Stimulated activated naive CD4-positive, alpha-beta T cell treated with Interleukin-2 at 50 U/mL for 16 hours (primary cell): ENCODE measurements at places on chromosomes 2 and 18.
A peak's percentile ranks its signal among the peaks of the same experiment; 100 is the strongest.

- DNase-seq, result no peak
Measured at GRCh38 chr2:44778671-44779476, 162.6 kb upstream of the SIX3 start.

DNA sequence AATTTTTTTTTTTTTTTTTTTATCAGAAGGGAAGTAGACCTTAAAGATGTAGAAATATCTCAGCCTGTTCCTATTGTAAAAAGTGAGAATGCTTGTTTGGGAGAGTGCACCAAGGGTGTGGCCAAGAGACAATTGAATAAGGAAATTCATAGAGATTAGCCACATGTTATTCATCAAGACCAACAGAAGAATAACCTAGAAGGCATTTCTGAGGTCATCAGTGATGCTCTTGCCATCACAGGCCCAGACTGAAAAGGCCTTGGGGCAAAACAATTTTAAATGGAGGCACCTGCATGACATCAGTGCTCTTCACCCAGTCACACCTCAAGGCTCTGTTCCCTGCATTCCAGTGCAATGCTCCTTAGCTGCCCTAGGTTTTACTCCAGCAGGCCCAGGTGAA is 2043.3 kb upstream of the PIK3C3 start:
- no peak for DNase-seq

GRCh38 chr2:33287507-33288005 is 188.9 kb upstream of the RASGRP3 start:
- no peak for DNase-seq

- no peak for DNase-seq
Measured at GRCh38 chr18:34639687-34640086, 70.4 kb upstream of the DTNA start.

- DNase-seq, result no peak
Measured at GRCh38 chr2:95348609-95349567, 51.7 kb downstream of the KCNIP3 start.

GRCh38 chr2:124585277-124585676 is 560.2 kb downstream of the CNTNAP5 start:
- DNase-seq, result no peak

- no peak for DNase-seq
Measured at GRCh38 chr18:52242711-52243110, 97.3 kb upstream of the DCC start.

DNA sequence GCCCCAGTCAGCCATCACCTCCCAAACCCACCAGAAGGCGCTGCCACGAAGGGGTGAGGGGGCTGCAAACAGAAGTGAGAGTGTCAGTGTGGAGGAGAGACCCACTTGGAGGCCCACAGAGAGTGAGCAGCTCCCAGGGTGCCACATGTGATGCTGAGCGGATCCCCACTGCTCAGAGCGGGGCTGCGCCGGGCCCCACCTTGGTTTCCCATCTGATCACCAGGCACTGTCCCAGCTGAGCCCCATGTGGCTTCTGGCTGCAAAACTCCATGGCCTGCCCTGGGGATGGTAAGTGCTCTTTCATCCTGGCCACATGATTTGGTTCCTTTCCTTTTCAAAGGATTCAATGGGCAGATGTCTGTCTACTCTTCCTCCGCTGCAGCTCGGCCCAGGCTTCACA is 23.8 kb downstream of the SNORC start:
- no peak for DNase-seq

- no peak for DNase-seq
Measured at GRCh38 chr2:3522961-3523421, 3.7 kb upstream of the ADI1 start.

DNA sequence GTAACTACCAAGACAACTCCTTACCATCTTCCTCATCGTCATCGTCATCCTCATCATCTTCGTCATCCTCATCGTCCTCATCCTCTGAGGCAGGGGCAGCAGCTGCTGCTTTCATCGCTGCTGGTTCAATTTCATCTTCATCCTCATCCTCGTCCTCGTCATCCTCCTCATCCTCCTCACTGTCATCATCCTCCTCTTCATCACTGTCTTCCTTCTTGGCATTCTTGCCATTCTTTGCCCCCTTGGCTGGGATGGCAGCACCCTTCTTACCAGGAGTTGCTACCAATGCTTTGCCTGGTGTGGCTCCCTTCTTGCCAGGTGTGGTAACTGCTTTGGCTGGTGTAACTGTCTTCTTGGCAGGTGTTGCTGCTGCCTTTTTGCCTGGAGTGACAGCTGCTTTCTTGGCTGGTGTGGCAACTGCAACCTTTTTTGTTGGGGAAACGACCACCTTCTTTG is 2.7 kb downstream of the NCL start:
- no peak for DNase-seq

DNA sequence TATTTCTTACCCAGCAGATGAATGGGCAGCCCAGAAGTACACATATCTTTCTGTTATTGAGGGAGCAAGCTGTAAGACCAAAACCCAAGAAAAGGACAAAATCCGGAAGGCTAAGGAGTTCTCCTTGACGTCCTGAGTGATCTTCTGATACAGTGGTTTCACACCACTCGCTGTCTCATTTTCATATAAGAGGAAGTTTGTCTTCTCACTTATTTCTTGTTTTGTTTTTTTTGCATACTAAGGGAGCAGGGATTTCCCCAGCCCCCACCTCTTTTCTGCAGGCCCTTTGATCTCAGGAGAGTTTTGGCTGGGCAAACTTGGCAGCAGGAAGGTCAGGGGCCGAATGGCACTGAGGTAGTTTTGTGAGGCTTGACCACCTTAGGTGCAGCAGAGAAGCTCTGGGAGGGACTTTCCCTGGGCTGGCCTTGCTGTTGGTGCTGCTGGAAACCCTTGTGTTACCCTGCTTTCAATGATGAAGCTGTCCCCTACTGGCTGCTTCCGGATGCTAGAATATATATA is 13.3 kb downstream of the CHRNA1 start:
- peak; percentile 50 for DNase-seq

DNA sequence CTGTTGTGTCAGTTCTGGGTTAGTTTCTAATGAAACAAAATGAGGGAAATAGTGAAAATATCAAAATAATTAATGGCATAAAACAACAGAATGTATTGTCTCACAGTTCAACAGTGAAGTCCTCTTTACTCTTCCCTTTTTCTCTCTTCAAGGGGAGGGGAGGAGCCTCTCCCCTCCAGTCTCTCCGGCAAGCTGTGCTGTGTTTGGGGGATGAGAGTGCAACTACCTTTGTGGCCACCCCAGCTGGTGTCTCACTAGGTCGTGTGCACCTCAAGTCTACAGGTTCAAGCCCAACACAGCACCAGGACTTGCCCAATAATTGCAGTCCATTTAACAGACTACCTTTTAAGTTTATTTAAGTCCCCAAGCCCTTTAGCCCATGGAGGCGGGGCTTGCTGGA is 271.7 kb upstream of the DOK6 start:
- DNase-seq, result no peak

DNA sequence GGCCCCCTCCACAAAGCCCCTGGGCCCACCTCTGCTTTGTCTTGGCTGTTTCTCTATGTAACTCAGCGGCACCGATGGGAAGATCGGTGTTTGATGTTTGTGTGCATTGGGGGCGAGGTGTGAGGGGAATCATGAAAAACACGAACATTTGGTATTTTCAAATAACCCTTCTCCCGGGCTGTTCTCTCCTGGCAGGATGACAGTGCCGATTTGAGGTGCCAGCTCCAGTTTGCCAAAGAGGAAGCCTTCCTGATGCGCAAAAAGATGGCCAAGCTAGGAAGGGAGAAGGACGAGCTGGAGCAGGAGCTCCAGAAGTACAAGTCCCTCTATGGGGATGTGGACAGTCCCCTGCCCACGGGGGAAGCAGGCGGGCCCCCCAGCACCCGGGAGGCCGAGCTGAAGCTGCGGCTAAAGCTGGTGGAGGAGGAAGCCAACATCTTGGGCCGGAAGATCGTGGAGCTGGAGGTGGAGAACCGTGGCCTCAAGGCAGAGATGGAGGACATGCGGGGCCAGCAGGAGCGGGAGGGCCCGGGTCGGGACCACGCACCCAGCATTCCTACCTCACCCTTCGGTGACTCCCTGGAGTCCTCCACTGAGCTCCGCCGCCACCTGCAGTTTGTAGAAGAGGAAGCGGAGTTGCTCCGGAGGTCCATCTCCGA is 78.1 kb downstream of the MTCL1 start:
- no peak for DNase-seq

- DNase-seq, result no peak
Measured at GRCh38 chr2:159573846-159574606, 42.3 kb downstream of the BAZ2B start.

DNA sequence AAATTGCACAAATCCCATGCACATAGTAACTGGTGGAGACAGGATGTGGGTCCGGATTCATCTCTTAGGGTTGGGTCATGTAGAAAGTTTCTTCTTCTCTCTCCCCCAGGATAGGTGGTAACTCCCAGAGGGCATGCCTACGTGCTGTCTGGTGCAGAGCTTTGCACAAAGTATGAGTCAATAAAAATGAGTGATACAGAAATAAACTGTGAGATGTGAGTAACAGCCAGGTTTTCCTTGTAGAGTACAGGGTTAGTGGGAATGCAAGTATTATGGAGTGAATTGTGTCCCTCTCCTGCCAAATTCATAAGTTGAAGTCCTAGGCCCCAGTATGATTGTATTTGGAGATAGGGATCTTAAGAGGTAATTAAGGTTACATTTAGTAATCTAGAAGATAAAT is 289.4 kb downstream of the ALK start:
- no peak for DNase-seq

DNA sequence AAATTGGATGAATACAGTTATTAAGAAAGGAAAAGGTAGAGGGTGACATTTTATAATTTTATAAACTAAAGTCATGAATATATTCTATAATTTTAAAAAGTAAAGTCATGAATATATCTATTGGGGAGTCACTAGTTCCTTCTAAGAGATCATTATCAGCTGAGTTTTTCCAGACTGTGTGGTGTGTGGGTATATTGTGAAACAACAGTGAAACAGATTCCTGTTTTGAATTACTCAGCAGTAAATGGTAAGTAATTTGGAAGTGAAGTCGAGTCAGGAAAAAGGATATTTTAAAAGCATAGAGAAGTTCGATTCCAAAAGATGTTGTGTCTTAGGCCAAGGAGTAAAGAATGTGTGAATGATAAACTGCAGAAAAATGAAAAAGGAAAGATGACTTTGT is 1018.2 kb upstream of the NXPH2 start:
- no peak for DNase-seq

DNA sequence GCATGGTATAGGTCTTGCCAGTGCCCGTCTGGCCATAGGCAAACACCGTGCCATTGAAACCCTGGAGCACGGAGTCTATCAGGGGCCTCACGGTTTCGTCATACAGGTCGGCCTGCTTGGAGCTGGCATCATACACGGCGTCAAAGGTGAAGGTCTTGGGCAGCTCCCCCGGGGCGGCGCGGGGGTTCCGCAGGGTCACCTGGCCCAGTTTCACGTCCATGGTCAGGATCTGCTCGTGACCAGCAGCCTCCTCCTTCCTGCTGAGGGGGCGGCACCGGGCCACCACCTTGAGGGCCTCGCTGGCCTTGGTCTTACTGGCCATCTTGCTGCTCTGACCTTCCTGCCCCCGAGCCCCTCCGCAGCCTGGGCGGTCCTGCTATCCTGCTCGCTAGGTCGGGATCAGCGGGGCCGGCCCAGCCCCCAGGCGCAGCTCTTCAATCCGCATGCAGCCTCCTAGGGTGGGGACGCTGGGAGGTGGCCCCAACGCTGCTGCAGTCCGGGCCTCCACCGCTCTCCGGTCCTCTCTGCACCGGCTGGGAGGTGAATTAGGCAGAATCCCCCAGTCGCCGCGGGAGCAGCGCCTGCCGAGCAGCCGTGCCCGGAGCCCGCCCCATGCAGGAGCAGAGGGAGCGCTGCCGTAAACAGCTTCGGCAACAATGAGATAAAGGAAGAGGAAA is 563 bp downstream of the KIF3C start:
- DNase-seq, result no peak

DNA sequence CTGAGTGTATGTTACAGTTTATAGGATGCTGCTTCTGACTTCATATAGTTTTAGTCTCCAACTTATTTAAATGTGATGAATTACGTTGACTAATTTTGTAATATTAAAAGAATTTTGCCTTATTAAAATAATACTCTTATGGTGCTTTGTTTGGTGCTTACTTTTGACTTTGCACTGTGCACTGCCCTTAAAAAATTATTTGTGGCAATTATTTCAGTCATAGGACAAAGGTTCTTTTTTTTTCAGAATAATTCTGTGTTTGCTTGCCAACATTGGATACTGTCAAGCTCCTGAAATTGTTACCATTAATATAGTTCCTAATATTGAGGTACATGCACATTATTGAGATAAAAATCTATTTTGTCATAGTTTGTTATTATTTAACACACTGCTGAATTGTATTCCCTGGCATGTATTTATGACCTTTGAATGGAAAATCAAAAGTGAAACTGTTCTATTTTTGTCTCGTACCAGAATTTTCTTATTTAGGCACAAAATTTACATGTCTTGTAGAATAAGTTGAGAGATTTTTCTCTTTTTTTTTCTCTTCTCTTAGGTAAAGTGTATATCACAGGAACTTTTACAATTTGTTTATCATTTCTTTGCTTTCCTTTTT is 572.8 kb upstream of the KLHL29 start:
- DNase-seq, result no peak

GRCh38 chr2:43519643-43520221 is 76.1 kb downstream of the THADA start:
- no peak for DNase-seq

DNA sequence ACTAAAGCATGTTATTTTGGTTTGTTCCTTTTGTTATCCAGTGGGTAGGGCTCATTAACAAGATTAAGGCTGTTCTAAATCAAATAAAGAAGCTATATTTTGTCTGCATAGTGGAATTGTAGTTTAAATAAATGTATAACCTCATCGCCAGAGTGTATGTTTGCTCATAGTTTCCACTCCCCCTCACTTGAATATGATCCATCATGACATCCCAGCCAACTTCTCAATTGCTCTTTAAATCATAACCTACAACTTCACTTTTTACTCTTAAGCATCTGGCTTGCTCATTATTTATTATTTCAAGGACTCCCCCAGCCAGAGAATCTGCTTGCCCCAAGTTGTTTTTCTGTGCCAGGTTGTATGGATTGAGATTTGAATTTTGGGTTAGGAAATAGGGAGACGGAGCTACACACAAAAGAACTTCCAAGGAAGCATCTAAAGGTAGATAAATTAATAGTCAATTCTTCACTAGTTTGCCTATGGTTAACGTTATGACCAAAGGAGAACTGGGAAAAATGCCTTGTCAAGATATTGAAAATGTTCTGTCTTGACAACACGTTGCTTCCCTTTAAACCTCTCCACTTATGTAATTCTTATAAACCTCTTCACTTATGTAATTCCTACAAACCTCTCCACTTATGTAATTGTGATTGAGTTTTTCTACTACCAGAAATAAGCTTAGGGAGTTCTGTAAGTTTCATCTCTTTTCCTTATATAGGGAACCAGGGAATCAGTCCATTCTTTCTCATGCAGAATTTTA is 55.4 kb upstream of the UPP2 start:
- DNase-seq, result no peak

- DNase-seq, result no peak
Measured at GRCh38 chr2:197165020-197165419, 145.6 kb downstream of the ANKRD44 start.

DNA sequence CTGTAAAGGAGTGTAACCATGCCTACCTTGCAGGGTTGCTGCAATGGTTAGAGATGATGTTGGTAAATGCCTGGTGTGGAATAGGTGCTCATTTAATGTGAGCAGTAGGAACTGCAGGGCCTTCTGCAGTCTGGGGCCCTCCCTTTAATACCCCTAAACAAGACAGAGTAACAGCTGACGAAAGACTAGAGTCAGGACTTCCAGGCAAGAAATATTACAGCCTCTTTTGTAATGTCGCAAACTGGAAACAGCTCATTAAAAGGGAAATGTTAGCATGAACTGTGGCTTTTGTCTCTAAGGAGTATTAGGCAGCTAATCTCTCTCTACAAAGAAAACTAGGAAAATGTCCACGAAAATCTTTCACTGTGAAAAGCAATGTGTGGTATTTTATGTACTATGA is 26.0 kb downstream of the MARCO start:
- DNase-seq, result no peak

GRCh38 chr2:43159797-43160196 is 66.6 kb downstream of the ZFP36L2 start:
- peak; percentile 26 for DNase-seq
